T-helper 9 cell (primary cell): ENCODE measurements at places on chromosomes 16 and 17.

GRCh38 chr16:50996830-50997186, 154.3 kb downstream of the SALL1 start:
- DNase-seq = no peak

DNA sequence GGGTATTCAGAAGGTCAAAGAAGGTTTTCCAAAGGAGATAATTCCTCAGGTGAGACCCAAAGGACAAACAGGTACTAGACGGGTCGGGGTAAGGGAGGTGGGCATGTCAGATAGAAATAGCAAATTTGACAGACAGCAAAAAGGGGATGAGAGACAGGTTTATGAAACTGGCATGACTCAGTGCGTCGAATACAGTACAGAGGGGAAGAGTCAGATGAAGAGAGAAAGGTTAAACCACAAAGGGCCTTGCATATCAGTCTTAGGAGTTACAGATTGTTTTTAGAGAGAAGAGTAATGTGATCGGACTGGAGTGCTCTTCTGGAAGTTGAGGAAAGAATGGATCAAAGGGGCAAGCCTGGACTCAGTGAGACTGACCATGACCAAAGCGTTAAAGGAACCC, 88.4 kb downstream of the ZZEF1 start:
- DNase-seq = no peak

DNA sequence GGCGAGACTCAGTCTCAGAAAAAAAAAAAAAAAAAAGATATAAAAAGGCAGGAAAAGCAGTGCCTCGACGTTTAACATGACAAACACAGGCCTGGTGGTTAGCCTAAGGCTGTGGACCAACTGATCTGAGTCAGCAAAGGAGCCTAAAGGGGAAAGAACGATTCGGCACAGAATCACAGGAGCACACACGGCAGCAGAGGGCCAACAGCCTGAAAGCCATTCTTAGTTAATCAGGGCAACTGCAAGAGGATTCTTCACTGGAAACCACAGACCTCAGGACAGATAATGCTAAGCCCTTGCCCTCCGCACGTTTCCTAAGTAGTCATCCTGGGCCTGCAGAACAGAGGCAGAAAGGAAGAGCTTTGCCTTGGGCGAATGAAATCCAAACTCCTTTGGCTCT, 14.7 kb downstream of the TMEM11 start:
- no peak for DNase-seq

DNA sequence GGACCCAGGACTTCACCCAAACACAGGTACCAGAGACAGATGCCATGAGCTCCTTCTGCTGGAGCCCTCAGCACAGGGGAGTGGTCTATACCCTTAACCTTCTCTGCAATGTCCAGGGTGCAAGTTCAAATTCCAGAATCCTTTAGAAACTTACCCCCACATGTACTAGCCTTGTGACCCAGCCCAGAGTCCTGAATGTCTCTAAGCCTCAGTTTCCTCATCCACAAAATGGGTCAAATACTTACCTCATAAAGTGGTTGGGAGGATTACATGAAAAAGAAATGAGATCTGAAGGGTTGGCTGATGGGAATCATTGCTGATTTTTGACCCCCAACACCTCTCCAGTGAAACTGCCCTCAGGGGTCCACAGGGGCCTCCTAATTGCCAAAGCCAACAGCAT, 21.7 kb downstream of the COTL1 start:
- no peak for DNase-seq

DNA sequence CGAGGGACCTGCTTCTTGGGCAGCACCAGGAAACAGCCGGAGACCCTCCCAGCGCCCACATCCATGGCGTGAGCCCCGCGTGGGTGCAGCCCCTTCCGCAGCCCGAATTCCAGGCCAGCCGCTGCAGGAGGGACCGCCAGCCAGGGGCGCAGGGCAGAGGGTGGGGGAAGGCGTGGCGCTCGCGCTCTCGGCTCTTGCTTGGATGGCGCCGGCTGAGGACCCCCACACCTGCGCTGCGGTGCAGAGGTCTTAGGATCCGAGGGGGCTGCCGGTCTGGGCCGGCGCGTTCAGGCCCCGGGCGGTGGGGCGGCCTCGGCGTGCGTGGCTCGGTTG, 28.8 kb downstream of the ACTG1 start:
- DNase-seq = no peak

GRCh38 chr17:72425133-72425793, 304.4 kb downstream of the SOX9 start:
- no peak for DNase-seq

DNA sequence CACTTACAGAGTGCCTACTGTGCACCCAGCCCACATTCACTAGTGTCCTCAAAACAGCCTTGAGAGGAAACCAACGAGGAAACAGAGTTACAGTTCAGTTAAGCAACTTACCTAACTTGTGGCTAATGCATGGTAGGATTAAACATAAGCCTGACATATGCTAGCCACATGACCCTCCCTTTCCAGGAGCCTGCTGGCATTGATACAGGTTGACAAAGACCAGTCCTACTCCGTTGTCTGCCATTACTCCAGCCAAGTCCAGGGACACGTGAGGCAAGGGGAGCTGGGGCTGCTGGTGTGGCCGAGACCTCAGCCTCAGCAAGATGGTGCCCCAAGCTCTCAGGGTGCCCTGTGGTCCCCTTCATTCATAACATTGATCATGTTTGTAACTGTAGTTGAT, 37.9 kb downstream of the SNX20 start:
- DNase-seq = no peak

- DNase-seq = no peak
Observed at GRCh38 chr16:4053301-4053845, 62.9 kb downstream of the ADCY9 start.
